SHP77 treated with DMSO at 0.1 percent for 48 hours (cell line): ENCODE measurements at places on chromosomes 6 and 20.

- no peak for DNase-seq
Measured at GRCh38 chr6:125732398-125732797, 17.0 kb upstream of the HEY2 start.

DNA sequence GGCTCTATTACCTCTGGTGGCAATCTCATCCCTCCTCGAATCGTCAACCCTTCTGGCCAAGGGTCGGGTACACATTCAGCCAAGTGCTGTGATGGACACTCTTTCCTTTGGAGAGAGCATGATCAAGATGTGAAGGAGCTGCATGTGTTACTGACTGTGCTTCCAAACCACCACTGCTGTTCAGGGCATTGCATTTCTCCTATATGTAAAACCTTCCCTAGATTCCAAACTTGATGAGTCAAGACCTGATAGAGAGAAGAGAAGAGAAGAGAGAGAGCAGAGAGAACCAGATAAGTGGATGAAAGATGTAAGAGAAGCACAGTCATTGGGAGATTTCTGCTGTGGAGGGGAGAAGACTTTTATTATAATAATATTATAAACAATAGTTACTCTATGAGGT, 162.2 kb downstream of the KCNQ5 start:
- DNase-seq: no peak

- no peak for DNase-seq
Measured at GRCh38 chr20:41185013-41185757, 47.8 kb downstream of the PLCG1 start.

DNA sequence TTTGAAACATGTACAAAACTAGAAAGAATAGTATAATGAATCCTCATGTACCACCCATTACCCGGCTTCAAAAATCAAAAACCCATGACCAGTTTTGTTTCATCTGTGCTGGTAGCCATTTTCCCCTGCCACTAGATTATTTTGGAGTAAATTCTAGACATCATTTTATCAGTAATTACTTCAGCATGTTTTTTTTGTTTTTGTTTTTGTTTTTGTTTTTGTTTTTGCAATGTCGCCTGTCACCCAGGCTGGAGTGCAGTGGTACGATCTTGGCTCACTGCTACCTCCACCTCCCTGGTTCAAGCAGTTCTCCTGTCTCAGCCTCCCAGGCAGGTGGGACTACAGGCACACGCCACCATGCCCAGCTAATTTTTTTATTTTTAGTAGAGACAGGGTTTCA, 8.0 kb upstream of the PKIG start:
- no peak for DNase-seq

GRCh38 chr6:127301199-127301700, 34.6 kb downstream of the RNF146 start:
- DNase-seq: no peak
